Stimulated activated CD8-positive, alpha-beta memory T cell treated with anti-CD3 and anti-CD28 coated beads, Interleukin-15, amount 100 ng/mL, for 4 hours (primary cell): ENCODE measurements at places on chromosomes 13 and 19.

GRCh38 chr19:57231686-57232085, 863 bp downstream of the AURKC start:
- DNase-seq = no peak

- no peak for DNase-seq
These were observed 86.1 kb upstream of the TUBA3C start for GRCh38 chr13:19267746-19268145.

- no peak for DNase-seq
These were observed 3.2 kb upstream of the LGALS13 start for GRCh38 chr19:39599116-39599515.

- DNase-seq = no peak
These were observed 31.1 kb downstream of the CAB39L start for GRCh38 chr13:49412749-49413148.

GRCh38 chr13:48801255-48801654, 147.5 kb downstream of the CYSLTR2 start:
- DNase-seq = no peak

DNA sequence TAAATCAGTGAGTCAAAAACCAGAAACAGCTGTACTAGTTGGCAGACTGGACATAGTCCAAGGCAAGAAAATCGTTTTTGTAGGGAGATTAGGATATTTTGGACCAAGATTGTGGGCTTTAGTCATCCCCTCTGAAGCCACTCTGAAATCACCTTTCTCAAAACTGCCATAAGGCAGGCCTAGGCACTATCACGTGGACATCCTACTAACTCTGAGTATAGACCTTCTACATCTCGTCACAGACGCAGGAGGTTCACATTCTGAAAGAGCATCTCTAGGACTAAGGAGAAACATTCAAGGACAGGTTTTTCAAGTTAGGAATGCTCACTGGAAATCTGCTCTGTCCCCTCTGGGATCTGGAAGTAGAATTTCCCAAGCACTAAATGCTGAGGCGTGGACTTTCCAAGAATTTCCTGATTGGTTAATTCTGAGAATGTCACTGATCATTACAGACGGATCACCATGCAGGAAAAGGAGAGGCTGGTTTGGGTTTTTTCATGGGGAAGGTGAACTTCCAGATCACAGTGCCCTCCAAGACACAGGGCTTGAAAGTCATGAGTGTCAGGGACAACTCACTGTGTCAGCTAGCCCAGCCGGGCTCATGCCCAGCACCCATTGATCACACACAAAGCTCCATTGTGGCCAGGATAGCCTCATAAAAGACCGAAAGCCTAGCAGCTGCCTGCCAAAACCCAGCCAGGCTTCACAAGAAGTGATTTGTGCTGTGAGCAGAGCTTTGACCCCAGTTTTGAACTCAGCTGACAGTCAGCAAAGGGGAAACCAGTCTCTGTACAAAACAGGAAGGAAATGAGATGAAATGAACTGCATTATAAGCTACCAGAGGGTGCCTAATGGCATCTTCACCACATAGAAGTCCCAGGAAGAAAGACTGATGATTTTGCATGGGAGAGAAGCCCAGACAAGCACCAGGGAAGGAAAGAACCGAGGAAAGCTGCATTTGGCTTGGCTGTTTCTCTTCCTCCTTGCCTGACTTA, 2.7 kb upstream of the RUBCNL start:
- DNase-seq = no peak

DNA sequence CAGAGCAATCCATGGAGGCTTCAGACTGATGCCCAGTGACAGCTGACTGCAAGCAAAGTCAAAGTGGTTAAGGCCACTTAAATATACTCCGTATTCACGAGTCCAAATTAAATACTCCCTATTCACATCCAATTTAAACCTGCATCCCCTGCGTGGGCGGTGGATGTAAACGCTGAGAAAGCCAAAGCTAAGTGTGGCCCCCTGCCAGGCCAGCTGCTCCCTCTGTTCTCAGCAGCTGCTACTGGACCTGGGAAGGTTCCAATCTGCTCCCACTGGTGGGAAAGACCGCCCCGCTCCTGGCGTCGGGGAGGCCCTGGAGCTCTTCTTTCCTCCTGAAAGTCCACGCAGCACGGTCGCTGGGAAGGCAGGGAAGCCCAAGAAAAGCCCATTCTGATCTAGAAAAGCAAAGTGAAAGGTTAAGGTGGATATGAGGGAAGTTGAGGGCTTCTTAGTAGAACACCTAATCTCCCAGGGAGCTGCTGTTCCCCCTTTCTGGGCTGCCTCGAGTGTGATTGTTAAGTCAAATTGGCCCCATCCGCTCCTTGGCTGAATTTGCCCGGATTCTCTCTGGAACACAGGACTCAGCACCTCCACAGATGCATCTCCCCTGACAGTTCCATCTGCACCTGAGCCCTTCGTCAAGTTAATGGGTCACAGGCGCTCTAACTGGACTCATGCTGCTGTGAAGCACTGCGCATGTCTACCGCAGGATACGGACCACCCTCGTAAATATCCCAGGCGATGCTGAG, 205.5 kb downstream of the USP12 start:
- DNase-seq = no peak

DNA sequence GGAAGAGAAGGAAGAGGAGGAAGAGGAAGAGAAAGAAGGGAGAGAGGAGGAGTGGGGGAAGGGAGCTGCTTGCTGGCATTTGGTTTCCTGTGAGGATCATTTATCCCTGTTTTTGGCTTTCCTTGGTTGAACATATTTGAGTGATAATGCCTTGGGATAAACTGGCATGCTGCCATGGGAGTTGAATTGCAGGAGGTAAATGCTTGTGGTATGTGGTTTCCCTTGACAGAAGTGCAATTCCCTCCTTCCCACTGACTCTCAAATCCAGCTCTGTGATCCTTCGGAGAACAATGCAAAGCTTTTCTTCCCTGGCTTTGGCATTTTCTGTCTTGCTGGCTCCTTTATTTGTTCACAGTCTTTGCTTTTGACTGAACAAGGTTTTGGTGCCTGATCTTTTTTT, 27.2 kb upstream of the CBY2 start:
- DNase-seq = no peak

DNA sequence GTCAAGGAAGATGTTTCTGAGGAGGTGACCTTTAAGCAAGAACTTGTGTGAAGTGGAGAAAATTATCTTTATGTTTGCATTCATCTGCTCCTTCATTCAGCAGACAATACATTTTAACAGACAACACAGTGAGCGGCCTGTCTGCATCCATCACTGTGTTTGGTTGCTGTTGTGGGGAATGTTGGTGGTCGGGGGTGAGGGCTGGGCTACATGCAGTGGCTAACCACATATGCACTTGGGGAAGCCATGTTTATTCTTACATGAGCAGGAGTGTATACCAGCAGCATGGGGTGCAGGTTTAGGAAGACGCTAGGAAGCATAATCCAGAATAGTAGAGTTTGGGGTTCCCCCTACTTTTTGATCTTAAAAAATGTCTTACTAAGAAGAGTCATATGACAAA, 66.4 kb downstream of the DHRS12 start:
- no peak for DNase-seq

- peak; percentile 92 for DNase-seq
These were observed 426 bp upstream of the AKAP11 start for GRCh38 chr13:42271337-42272114.
